ENCODE measurements at places on chromosomes 1 and 21. TPM values are rescaled to one million over a fixed set of nuclear protein-coding genes. Genes with fewer than 3 reads are reported as not detected.

GRCh38 chr1:230308039-230308438 lies 118.1 kb downstream of the PGBD5 start:
- no peaks in the 10 kb centered on the region for H3K4me1 ChIP-seq
- H3K27me3 ChIP-seq = no peaks in the 10 kb centered on the region
- DNase-seq = peak; percentile 60
- H3K36me3 ChIP-seq = no peaks in the 10 kb centered on the region

GRCh38 chr21:29091033-29091432 lies 17.6 kb upstream of the CCT8 start:
- DNase-seq = no peak
- H3K4me3 ChIP-seq = no peak overlapping the region
- H3K27me3 ChIP-seq = no peaks in the 10 kb centered on the region
- H3K27ac ChIP-seq = no peak overlapping the region
- H3K36me3 ChIP-seq = no peaks in the 10 kb centered on the region
- H3K4me1 ChIP-seq = peaks cover 23% of the 10 kb centered on the region

DNA sequence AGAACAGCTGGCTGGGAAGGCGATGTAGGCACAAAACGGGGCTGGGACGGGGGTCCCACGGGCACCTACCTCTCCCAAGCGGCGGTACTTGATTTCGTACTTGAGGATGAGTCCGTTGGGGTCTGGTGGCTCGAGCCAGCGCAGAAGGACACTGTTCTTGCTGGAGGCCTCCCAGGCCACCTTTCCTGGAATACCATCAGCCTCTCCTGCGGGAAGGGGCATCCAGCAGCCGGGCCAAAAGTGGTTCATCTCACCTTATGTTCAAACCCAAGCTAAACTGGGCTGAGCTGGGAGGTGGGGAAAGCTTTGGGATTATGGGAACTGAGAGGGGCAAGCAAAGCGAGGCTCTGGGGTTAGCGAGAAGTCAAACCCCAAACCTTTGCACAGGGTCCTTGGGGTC lies 14.3 kb downstream of the INSRR start:
- DNase-seq = no peak
- H3K27me3 ChIP-seq = peaks cover 100% of the 10 kb centered on the region
- no peaks in the 10 kb centered on the region for H3K36me3 ChIP-seq
- no peak overlapping the region for H3K4me3 ChIP-seq
- H3K4me1 ChIP-seq = peaks cover 5% of the 10 kb centered on the region

GRCh38 chr1:198656500-198656932 lies 17.7 kb downstream of the PTPRC start:
- no peaks in the 10 kb centered on the region for H3K36me3 ChIP-seq
- H3K27me3 ChIP-seq = no peaks in the 10 kb centered on the region
- H3K4me1 ChIP-seq = peaks cover 62% of the 10 kb centered on the region
- H3K4me3 ChIP-seq = no peak overlapping the region
- H3K27ac ChIP-seq = peak overlapping the region; percentile 58

DNA sequence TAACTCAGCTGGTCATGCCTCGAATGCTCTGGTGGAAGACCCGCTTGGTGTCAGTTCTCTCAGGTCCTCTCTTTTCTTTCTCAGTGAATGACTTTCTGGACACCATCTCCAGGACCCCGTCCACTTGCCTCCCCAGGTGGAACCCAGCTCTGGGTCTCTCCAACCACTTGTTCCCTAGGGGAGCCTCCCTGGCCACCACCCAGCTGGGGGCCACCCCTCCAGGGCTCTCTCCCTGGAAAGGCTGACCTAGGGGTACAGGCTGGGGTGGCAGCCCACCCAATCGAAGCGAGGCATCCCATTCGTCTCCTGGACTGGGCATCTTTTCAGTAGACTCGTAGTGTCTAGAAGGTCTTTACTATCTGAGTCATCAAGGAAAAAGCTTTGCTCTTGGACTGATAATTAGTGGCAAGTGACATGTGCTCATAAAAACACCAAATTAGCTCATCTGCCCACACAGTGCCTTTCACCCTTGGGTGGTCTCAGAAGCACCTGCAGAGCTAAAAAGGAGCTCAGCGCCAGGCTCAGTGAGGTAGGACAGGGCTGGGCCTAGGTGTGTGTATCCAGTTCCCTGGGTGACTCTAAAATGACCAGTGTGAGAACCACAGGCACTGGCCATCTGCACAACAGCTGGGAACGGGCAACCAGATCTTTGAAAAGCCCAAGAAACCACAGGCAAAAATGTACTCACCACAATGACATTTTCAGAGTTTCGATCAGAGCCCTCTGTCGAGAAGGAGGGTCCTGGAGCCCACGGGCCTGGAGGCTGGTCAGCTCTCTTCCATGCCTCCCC lies 2.4 kb upstream of the PDXK start:
- H3K27me3 ChIP-seq = no peaks in the 10 kb centered on the region
- no peak for DNase-seq
- H3K4me1 ChIP-seq = peaks cover 31% of the 10 kb centered on the region
- H3K4me3 ChIP-seq = no peak overlapping the region

GRCh38 chr1:170217517-170218256 lies 71.9 kb downstream of the NTMT2 start:
- no peak for DNase-seq
- H3K27ac ChIP-seq = no peak overlapping the region
- H3K4me1 ChIP-seq = no peaks in the 10 kb centered on the region
- no peaks in the 10 kb centered on the region for H3K27me3 ChIP-seq

DNA sequence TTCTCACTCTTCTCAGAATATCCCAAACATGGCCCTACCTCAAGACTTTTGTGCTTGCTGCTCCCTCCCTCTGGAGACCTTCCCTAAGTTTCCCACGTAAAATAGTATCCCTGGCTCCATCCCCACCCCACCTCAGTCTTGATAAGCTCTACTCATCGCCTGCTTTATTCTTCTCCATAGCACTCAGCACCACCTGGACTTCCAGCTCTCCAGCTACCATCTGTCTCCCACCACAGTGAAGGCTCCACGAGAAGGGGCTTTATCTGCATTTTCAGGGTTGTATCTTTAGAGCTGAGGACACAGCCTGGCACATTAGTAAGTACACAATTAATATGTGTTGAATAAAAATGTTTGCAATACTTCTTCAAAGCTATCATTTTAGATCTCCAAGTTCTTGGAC lies 37.8 kb downstream of the MAB21L3 start:
- DNase-seq = no peak
- H3K4me1 ChIP-seq = peaks cover 8% of the 10 kb centered on the region
- H3K36me3 ChIP-seq = no peaks in the 10 kb centered on the region
- no peak overlapping the region for H3K4me3 ChIP-seq
- no peaks in the 10 kb centered on the region for H3K27me3 ChIP-seq

DNA sequence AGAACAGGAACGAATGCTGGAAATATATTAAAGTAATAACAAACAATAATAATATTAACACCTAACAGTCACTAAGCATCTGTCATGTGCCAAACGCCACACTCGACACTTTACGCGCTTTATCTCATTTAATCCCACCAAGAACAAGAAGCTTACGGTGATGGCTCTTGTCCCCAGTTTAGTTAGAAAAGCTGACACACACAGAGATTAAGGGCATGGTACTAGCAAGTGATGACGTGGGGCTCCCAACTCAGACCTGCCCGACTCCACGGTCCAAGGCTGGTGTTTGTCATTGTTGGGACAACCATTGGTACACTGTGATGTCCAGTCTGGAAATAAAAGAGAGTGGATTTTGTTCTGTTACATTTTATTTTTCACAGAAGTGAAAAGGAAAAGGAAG lies 41.1 kb upstream of the KIF26B start:
- no peak overlapping the region for H3K4me3 ChIP-seq
- H3K27ac ChIP-seq = no peak overlapping the region
- H3K36me3 ChIP-seq = no peaks in the 10 kb centered on the region
- DNase-seq = no peak

Gene LYST
- total RNA-seq = 64.9 TPM

Gene CCDC24
- 13.7 TPM for total RNA-seq

Gene AGMAT
- 0.35 TPM for total RNA-seq

Gene TRIM63
- 0.15 TPM for total RNA-seq
